NCI-H345 (cell line): ENCODE measurements at places on chromosomes 5 and 9.

DNA sequence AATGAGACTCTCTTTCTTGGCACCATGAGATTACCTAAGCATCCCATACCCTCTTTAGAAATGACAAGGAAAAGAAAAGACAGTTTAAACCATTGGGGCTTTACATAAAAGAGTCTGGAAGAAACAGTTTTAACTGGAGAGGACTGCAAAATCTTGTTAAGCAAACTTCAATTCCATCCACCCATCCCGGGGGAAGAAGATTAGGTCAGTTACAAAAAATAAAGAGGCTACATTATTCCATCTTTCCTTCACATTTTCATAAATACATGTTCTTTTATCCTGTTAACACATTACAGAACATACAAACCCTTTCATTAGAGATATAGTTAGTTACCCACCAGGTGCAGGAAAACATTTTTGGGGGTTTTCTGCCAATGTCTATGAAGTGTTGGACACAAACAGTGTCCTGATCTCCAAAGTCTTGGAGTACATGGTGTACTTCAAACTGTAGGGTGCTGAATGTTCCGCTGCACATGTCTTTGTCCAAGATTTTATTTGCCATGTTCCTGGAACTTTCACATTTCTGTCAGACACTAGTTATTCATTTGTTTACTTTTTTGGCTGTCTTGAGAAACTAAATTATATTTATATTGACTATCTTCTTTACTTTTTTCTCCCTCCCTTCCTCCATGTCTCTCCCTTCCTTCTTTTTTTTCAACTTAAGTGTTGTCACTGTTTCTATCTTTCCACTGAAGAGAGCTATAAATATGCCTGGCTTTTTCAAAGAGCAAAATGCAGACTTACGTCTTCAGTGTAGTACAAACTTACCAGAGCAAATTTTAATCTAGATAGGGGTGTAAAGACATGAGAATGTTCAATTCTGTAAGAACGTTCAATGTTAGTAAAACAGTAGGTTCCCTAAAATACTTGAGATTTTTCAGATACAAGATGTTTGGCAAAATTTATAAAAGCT is 410.9 kb upstream of the PRR16 start:
- no peak for DNase-seq

DNA sequence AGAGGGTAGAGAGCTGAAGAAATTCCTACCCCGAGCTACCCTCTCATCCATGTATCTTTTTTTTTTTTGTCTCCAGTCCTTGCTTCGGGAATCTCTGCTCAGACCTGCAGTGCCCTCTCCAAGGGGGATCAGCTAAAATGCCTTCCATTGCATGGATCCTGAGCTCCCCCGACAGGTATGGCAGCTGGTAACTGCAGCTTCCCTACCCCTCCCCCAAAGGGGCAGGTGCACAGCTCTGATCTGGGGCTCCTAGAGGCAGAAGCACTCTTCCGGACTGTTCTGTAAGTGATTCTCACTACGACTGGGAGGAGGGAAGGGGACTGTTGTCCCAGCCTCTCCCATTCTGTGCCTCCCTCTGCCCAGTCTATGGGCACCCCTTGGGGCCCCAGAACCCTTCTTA is 169.6 kb downstream of the MELK start:
- no peak for DNase-seq

- DNase-seq: no peak
These were observed 374.9 kb downstream of the PSAT1 start for GRCh38 chr9:78671785-78672184.

- DNase-seq: no peak
These were observed 76.7 kb downstream of the FGF1 start for GRCh38 chr5:142609142-142609541.

DNA sequence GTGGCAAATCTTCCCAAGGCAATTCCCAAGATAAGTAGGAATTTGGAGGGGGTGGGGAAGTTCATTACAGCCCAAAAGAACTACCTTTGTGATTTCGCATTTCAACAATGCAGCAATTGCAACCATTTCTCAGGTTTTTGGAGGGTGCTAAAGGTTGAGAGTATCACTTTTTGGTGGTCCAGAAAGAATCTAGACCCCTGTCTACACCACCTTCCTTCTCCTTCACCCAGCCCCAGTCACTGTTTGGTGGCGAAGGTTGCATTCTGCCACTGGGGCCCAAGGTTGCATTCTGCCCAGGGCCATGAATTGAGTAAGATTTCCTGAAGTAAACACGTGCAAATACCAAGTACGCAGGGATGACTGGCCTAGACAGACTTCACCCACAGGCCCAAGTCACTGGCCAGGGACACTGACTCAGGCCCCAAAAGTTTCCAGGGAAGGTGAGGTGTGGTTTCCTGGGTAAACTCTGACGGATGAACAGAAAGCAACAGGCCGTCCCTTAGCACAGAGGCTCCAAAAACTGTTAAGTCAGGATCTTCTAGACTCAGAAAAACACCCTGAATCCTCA is 5.7 kb downstream of the PDE6A start:
- DNase-seq: no peak

DNA sequence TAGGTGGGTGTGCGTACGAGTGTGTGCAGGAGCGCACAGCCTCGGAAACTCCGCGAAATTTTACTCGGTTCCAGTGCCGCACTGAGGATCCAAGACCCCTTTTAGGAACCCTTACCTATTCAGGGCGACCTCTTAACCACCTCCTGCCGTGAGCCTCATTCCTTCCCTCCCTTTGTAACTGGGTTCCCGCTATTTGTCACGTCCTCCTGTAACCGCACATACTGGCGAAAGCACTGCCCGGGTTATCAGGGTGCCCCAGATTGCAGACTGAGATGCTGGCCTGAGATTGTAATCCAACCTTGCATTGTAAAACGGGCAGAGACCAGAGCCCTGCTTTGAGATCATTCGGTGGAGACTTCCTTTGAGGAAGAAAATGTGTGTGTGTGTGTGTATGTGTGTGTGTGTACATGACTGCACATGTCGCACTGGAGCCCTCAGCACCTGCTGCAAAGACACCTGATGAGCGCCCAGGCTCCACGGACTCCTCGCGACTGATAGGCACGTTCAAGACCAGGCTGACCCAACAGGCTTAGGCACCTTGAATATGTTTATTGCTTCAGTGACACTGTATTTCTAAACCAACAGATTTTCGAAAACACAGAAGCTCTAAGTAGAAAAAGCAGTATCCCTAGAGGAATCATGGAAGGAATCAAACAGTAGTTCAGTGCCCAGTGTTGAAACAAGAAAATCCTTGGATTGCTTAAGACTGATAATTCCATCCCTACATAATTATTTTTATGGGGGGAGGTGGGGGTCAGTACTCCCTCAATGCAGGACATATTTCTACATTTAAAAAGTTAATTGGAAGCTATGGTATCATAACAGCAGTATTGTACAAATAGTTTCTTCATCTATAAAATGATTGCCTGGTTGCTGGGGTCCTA is 86.5 kb upstream of the TNFAIP8 start:
- DNase-seq: peak; percentile 33

DNA sequence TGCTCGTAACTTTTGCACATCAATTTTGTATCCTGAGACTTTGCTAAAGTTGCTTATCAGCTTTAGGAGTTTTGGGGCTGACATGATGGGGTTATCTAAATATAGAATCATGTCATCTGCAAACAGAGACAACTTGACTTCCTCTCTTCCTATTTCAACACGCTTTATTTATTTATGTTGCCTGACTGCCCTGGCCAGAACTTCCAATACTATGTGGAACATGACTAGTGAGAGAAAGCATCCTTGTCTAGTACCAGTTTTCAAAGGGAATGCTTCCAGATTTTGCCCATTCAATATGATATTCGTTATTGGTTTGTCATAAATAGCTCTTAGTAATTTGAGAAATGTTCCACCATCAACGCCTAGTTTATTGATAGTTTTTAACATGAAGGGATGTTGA is 65.4 kb upstream of the CDH12 start:
- DNase-seq: no peak

GRCh38 chr5:1439388-1440097 is 5.7 kb downstream of the SLC6A3 start:
- DNase-seq: no peak

- no peak for DNase-seq
These were observed 72.0 kb downstream of the KIF24 start for GRCh38 chr9:34256987-34257585.

DNA sequence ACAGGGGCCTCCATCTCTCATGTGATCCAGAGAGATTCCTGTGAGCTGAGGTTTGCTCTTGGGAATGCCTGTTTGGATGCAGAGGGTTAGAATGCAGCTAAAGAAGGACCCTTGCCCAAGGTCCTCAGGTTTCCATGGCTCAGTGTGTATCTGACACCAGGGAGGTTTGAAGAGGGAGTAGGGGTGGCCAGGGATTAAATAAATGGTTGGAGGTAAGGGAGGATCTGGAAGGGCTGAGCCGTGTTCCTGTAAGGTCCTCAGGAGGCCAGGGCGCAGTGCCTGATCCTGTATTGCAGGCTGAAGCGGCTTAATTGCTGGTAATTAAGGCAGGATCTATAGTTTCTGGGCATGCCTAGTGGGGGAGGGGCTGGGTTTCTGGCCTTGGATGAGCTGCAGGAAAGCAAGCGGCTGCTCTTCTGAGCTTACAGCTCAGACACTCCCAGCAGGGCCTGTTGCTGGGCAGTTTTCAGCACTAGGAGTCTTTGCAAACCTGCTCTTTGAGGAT is 41.5 kb upstream of the MAP1B start:
- peak; percentile 31 for DNase-seq

- no peak for DNase-seq
These were observed 23.8 kb upstream of the PHF19 start for GRCh38 chr9:120900824-120901223.

- no peak for DNase-seq
These were observed 62.8 kb upstream of the TLX3 start for GRCh38 chr5:171246231-171246630.

DNA sequence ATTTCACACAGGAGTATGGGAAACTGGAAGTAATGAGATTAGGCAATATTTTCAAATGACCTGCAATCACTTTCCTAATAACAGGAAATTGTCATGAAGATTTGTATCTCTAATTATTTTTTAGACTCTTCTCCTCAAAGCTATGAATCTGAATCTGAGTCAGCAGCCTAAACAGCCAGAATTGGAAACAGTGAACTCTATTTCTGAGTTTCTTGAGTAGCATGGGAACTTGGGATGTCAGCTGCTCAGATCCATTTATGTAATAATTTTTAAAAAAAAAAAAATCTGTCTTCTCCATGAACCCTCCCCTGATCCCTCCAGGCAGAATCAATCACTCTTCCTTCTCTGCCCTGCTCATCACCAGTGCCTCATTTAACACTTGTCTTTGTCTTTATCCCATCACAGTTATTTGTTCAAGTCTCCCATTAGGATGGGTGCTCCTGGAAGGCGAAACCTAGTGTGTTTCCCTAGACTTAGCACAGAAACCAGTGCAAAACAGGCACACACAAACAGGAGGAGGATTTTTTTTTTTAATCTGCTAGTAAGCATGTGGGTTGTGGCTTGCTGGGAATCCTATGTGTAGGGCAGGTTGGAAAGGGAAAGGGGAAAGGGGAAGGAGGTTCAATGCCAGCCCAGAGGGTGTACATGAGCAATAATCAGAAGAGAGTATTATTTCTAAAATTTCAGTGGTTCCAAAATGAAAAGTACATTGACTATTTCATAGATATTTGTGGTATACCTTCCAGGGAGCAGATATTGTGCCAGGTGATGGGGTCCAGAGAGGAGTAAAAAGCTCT is 186.8 kb downstream of the TTLL11 start:
- no peak for DNase-seq

- no peak for DNase-seq
These were observed 90.5 kb upstream of the TNC start for GRCh38 chr9:115208501-115208900.

DNA sequence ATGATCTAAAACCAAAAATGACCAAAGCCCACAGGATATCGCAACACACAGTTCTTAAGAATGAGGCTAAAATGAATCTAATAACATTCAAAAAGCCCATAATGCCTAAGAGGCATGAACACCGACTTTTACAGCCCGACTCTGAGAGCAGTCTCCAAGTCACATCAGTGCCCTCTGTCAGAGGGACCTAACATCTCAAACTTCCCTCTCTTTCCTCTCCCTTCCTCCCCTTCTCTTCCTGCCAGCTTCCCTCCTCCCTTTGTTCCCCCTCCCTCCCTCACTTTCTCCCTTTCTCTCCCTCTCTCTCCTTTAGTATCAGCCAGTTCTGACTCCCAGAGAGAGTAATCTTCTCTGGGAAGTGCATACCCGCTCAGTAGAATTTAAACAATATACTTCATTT is 154.4 kb downstream of the GLIS3 start:
- DNase-seq: no peak

GRCh38 chr5:168303393-168304025 is 12.1 kb downstream of the WWC1 start:
- no peak for DNase-seq
